ENCODE measurements at places on chromosomes 2 and 18. TPM values are rescaled to one million over a fixed set of nuclear protein-coding genes. Genes with fewer than 3 reads are reported as not detected.

DNA sequence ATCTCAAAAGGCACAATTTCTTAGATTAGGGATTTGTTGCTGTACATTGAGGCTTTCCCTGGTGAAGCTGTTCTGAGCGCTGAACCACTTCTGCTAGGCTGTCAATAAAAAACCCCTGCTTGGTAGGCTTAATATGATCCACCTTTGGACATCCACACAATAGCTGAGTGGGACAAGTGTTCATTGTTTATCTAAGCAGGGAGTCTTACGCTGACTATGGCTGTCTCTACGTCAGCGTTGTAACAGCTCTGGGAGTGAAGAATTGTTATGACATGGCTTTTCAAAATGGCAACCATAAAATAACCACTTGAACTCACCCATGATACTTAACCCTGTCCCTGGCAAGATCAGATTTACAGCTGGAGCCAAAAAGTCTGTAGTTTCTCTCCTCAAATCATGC is 111.5 kb upstream of the SULT1C3 start:
- H3K4me3 ChIP-seq = no peak overlapping the region
- no peak for DNase-seq
- no peaks in the 10 kb centered on the region for H3K4me1 ChIP-seq
- H3K27ac ChIP-seq = no peak overlapping the region
- H3K27me3 ChIP-seq = no peaks in the 10 kb centered on the region
- no peaks in the 10 kb centered on the region for H3K36me3 ChIP-seq

- H3K27me3 ChIP-seq = no peaks in the 10 kb centered on the region
- H3K4me1 ChIP-seq = peaks cover 16% of the 10 kb centered on the region
- H3K36me3 ChIP-seq = no peaks in the 10 kb centered on the region
- peak within 1 kb of the TSS; percentile 84 for H3K27ac ChIP-seq
- peak; percentile 98 for DNase-seq
- H3K4me3 ChIP-seq = peak within 1 kb of the TSS; percentile 90
Measured at GRCh38 chr2:158968396-158969161, at the start of gene TANC1. Gene TANC1, plus strand, starts transcription at chr2:158968640. Its CDS starts 97,271 bp downstream, at chr2:159065911.

DNA sequence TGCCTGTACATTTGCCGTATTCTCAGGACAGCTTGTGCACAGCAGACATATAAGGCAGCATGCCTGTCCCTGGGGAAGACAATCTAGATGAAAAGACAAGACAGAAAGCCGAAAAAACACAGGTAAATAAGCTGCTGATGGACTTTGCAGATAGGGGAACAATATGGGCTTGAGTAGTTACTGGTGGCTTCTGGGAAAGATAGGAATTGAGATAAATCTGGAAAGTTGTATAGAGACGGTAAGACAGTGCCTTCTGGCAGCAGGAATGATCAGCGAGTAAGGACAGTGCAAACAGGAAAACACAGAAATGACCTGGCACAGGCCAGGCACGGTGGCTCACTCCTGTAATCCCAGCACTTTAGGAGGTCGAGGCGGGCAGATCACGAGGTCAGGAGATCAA is 70.2 kb downstream of the FAM124B start:
- H3K27ac ChIP-seq = no peak overlapping the region
- H3K36me3 ChIP-seq = no peaks in the 10 kb centered on the region
- DNase-seq = no peak

The CSRNP3 gene
- 1.2 TPM for total RNA-seq

The ZNF396 gene
- total RNA-seq = 0.35 TPM
